ENCODE measurements at places on chromosomes 6 and 20. TPM values are rescaled to one million over a fixed set of nuclear protein-coding genes. Genes with fewer than 3 reads are reported as not detected.

DNA sequence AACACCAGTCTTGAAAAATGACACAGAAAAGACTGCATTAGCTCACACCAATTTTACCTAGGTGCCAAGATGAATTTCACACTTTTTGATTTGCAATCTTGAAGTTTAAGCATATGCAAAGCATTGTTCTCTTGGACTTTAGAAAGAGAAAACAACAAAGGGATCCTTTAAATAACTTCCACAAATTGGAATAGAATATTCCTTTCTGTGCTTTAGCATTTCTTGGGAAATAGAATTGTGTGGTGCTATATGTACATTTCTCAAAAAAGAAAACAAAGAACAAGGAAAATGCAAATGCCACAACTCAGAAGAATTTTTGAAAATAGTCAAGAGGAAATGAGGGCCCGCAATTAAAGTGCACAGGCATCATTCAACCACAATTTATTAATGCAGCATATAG, 17.0 kb downstream of the HTR1B start:
- no peak for DNase-seq

GRCh38 chr6:44304282-44305199, 8.6 kb downstream of the AARS2 start:
- no peak for DNase-seq

DNA sequence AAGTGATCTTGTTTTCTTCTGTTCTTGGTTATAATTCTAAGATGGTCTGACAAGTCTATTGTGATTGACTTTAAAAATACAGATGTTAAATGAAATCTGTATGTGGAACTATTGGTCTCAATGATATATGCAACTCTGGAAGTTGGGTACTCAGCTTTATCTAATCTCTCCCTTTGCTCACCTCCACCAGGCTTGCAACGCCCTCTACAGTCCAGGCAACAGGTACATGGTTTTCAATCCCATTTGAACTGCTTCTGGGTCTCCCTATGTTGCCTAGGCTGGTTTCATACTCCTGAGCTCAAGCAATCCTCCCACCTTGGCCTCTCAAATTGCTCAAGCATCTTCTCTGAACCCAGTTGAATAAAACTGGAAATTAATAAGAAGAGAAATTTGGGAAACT, 25.6 kb upstream of the HLA-DQB1 start:
- no peak for DNase-seq

GRCh38 chr20:23534801-23535593, 33.3 kb downstream of the CST9L start:
- DNase-seq: no peak

DNA sequence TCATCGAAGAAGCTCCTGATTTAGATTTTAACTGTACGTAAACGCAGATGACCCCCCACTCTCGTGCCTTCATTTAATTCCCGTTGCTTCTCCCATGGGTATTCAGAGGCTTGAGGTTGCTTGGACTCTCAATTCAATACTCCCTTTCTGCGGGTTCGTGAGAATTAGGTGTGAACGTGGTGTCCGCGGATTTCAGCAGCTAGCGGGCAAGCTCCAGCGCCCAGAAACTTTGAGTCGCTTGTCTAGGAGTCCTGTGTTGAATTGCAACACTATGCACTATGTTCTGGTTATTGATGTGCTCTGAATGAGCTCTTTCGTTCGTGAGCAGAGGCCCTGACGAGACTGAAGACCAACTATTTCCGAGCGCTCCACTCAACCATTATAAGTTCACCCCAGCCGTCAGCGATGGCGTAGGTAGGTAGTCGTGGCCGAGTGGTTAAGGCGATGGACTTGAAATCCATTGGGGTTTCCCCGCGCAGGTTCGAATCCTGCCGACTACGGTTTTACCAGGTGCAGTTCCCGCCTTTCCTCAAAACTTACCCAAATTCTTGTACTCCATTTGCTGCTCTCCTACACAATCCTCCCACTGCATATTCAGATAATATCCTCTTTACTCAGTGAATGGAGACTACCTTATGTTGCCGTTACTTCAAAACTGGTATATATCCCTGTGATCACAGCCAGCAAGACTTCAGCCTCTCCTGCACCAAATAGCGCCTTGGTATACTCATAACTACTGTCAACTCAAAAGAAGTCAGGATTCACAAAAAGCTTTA, 72.6 kb upstream of the ZNF184 start:
- DNase-seq: peak; percentile 36

- DNase-seq: no peak
These were observed 27.0 kb downstream of the PNLDC1 start for GRCh38 chr6:159826968-159827647.

DNA sequence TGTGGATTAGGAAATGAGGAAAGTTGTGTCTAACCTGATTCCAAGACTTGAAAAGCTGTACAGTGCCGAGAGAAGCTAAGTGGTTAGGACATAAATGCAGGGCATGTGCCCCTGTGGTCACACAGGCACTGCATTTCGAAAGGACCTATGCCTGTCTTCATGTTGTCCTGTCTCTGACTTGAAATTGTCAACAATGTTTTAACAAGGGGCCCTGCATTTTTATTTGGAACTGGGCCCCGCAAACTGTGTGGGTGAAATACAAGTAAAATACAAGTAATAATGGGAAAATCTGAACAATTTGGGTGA, 38.8 kb downstream of the MRS2 start:
- DNase-seq: no peak

DNA sequence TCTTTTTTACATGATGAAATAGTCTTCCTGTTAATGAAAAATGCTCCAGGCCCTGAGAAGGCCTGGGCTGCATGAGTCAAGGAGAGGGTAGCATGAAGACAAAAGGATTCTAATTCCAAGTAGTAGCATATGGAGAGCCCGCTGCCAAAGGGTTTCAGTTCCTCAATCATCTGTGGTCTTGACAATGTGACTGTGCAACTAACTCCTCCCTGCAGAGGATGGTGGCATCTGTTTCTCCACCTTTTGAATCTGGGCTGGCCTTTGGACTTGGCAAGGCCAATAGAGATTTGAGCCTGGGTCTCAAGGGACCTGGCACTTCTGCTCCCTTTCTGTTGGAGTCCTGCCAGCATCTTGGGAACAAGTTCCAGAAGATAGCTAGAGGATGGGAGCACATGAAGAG, 35.1 kb upstream of the ANKEF1 start:
- no peak for DNase-seq

GRCh38 chr6:160015778-160016684, 47.1 kb downstream of the IGF2R start:
- DNase-seq: no peak

DNA sequence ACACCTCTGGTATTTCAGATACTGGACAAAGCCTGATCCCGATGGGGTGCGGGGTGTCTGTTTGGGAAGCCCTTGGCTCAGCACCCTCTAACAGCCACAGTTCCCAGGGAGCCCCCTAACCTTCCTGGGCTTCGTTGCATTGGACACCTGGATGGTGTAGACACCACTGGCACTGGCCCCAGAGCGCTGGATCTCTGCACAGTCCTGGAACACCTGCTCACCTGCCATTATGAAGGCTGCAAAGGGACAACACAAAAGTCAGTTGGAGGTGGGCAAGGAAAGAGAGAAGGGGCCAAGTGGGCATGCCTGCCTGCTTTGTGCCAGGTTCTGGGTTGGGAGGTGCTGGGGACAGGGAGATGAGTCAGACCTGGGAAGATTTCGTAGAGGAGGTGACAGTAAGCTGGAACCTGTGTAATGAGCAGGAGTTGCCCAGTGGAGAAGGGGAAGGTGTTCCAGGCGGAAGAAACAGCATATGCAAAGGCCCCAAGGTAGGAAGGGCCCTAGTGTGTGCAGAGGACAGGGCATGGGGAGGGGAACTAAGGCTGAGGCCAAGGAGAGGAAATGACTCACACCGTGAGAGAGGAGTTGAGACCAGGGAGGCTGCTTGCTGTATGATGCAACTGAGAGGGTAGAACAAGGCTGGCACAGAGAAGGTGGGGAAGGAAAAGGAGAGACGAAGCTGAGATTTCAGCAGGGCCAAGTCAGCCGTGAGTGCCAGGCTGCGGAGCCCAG, 34.9 kb downstream of the ANGPT4 start:
- no peak for DNase-seq

GRCh38 chr6:137202078-137202477, 17.1 kb downstream of the IFNGR1 start:
- DNase-seq: no peak

ENPP1 gene
- polyA plus RNA-seq: 16.5 TPM

MCCD1 gene
- polyA plus RNA-seq: not detected

HTR1E gene
- not detected for polyA plus RNA-seq

RHAG gene
- polyA plus RNA-seq: 0.42 TPM

UBD gene
- 0.23 TPM for polyA plus RNA-seq

HLA-DOB gene
- 0.15 TPM for polyA plus RNA-seq

TRIM31 gene
- 0.38 TPM for polyA plus RNA-seq

VIP gene
- polyA plus RNA-seq: 2.8 TPM

CALHM4 gene
- polyA plus RNA-seq: not detected

All from muscle of back (tissue), 13 donors.